ENCODE measurements at places on chromosomes 16 and 17.

DNA sequence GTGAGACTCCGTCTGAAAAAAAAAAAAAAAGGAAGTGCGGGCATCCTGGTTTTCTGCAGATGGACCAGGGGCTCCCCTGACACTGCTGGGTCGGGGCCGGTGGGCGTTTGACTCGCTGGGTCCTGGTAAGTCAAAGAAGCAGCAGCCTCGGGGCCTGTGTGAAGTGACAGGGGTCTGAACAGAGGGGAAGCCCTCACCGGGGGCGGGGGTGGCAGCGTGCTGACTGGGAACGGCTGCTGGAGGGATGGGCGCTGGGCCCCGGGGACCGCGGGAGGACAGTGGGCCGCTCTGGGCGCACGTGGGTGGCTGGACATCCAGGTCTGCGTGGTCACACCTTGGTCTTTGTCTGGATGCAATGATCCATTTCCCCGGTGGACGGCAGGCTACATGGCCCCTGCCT lies 8.2 kb downstream of the GALNS start:
- DNase-seq, result no peak

DNA sequence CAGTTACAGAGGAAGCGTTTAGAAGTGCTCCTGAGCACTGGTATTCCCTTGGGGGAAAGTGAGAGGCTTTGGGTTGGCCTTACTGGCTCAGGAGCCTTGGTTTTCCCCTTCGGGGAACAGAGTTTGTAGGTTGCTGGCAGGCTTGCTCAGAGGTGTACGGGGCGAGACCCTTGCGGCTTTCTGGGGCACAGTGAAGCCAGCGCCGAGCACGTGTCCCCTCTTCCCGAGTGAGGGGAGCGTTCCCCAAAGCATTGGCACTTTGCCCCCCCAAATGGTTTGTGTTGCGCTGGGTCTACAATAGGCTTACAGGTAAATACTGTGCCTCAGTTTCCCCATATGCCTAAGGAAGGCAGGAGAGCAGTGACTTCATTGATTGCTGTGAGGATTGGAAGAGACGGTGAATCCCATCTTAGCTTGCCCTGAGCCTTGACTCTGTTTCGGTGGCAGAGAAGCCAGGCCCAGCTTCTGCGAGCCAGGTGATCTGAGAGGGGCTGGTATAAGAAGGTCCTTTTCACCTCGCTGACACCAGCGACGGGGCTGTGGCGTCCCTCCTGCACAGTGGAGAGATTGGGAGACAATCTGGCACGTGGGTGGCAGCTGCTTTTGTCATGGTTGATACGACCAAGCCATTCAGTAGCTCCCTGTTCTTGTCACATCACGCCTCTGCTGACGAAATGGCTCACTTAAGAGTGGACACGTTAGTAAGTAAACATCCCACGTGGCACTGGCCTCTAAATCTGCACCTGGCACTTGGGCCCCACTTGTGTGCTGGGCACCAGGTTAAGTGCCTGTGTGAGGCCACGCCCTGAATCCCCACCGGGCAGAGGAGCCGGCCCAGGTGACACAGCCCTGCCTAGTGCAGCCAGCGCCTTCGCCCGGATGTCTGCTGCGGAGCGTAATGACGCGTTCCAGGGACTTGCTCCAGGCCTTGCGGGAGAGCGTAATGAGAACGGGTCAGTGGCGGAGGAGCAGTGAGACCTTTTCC lies 55.0 kb downstream of the MEAK7 start:
- DNase-seq, result no peak

- DNase-seq, result peak; percentile 25
Measured at GRCh38 chr16:8644211-8645140, 23.0 kb downstream of the METTL22 start.

- no peak for DNase-seq
Measured at GRCh38 chr16:22323173-22323958, 26.2 kb downstream of the POLR3E start.

DNA sequence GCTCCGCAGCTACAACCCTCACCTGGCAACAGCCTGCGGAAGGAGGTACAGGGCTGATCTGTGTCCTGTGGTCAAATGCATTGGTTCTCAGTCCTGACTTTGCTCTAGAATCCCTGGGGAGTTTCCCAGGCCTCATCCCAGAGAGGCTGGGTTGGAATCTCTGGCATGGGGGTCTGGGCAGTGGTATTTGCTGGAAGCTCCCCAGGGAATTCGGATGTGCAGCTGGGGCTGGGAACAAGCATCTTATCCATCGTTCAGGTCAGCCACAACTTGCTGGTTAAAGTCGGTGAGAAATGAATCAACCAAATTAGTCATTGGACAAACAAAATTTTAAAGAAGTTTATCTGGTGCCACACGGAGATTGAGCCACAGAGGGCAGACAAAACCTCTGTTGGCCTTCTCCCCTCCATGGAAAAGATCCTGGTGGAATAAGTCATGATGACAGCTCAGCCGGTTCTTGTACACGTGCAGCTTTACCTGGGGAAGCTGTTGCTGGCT lies 231.2 kb downstream of the FOXL1 start:
- no peak for DNase-seq

DNA sequence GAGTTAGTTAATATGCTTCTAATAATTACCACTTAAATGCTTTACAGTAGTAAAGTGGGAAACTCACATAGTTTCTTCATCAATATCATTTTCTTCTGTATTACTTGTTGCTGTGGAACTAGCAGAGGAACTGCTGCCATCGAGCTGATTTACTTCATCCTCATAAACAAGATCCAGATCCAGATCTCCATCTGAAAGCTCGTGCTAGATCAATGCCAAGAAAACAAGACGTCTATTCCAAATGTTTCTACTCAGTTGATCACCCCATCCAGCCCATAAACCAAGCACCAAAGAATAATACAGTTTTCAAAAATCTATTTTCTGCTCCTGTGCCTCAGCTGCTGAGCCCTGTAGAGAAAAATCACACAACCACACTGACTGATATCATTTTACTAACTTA lies 59.1 kb downstream of the TRIM37 start:
- DNase-seq, result no peak

- DNase-seq, result peak; percentile 11
Measured at GRCh38 chr17:45096141-45096540, 35.0 kb downstream of the NMT1 start.

GRCh38 chr17:8948462-8948861 lies 17.0 kb downstream of the PIK3R5 start:
- no peak for DNase-seq

DNA sequence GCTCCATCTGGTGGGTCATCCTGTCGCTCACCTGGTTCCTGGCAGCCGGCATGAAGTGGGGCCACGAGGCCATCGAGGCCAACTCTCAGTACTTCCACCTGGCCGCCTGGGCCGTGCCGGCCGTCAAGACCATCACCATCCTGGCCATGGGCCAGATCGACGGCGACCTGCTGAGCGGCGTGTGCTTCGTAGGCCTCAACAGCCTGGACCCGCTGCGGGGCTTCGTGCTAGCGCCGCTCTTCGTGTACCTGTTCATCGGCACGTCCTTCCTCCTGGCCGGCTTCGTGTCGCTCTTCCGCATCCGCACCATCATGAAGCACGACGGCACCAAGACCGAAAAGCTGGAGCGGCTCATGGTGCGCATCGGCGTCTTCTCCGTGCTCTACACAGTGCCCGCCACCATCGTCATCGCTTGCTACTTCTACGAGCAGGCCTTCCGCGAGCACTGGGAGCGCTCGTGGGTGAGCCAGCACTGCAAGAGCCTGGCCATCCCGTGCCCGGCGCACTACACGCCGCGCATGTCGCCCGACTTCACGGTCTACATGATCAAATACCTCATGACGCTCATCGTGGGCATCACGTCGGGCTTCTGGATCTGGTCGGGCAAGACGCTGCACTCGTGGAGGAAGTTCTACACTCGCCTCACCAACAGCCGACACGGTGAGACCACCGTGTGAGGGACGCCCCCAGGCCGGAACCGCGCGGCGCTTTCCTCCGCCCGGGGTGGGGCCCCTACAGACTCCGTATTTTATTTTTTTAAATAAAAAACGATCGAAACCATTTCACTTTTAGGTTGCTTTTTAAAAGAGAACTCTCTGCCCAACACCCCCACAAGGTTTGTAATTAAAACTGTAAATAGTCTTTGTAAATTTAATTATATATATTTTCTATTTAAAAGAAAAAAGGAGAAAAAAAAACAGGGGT lies 1.7 kb downstream of the FZD2 start:
- DNase-seq, result no peak

DNA sequence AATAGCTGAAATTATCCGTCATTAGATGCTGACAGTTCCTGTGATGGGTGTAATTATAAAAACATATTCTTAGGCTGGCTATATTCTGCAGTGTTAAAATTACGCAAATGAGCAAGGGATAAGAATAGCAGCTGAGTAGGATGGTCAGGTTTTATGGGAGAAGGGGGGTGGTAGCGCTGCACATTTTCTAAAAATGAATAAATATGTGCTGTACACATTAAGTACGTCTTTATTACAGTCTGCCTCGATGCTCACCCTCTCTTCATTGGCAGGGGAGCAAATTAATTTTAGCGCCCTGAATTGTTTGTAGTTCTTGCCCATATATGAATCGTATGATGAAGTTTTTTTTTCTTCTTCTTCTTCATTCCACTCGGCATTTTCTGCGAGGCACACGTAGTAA lies 244.2 kb downstream of the SNX29 start:
- no peak for DNase-seq

DNA sequence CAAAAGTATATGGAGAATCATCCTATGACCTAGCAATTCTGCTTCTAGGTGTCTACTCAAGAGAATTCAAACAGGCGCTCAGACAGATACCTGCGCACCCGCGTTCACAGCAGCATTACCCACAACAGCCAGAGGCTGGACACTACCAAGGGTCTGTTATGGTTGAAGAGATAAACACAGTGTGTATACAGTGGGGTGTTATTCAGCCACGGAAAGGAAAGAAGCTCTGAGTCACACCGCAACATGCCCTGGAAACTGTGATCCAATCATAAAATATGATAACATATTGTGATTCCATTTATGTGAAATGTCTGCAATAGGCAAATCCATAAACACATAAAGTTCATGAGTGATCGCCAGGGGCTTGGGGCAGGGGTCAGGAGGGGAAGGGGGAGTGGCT lies 18.0 kb upstream of the JPH3 start:
- DNase-seq, result no peak

DNA sequence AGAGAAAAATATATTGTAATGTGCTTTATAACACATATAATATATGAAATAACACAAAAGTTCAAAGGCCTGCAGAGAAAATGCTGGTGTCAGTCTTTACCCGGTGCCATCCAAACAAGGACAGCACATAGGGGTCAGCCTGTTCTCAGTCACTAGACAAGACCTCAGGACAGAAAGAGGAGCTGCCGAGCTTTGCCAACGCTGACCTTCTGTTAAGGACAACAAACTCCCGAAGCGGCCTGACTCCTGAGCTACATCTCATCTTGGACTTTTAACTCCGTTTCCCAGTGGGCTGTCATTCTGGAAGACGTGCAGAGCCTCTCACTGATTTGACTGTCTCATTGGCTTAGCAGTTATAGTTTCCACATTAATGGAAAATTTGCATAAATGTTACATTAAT lies 6.9 kb downstream of the ELAC2 start:
- no peak for DNase-seq

DNA sequence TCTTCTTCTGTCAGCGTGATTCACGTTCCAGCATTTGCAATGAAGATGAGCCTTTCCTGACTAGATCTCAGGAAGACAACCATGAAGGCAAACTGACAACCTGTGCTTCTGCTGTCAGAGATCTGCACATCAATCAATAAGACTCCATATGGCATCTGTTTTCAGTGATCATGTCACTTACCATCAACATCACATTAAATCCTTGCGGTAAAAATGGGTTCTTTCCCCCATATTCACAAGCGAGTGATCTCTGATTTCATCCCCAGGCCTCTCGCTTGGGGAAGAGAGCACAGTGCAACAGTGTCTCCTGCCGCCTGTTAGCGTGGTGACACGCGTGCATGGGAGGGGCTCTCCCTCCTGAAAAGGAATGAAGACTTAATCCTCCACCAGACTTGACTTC lies 11.1 kb downstream of the NACA2 start:
- no peak for DNase-seq

DNA sequence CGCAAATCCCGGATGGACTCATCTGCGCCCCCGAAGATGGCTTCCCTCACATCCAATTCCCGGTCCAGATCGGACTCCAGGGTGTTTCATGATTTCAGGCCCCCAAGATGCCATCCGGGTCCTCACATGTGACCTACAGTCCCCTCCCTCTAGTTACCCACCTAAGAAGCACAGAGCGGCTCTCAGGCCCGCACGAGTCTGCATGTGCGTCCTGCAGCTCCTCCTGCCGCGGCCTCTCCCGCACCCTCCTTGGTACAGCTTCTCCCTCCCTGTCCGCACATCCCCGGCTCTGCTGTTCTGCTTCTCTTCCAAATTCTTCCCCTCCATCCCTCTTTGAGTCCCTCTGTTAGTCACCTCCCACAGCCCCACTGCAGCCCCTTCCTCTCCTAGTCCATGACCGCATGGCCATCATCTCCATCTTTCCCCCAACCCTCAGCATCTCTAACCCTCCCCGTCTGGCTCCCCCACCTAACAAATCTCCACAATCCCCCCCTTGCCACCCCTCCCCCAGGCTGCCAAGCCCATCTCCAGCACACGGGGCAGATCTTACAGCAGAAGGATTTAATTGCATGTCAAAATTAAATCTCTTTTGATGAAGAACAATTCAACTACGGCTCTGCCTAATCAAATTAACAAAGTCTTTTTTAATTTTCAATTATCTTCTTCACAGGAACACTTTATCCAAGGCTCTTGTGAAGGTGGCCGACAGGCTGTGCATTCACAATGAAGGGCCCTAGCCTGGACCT lies 231.0 kb downstream of the RBFOX3 start:
- no peak for DNase-seq

- peak; percentile 47 for DNase-seq
Measured at GRCh38 chr16:49857423-49858181, 1.7 kb upstream of the ZNF423 start.

DNA sequence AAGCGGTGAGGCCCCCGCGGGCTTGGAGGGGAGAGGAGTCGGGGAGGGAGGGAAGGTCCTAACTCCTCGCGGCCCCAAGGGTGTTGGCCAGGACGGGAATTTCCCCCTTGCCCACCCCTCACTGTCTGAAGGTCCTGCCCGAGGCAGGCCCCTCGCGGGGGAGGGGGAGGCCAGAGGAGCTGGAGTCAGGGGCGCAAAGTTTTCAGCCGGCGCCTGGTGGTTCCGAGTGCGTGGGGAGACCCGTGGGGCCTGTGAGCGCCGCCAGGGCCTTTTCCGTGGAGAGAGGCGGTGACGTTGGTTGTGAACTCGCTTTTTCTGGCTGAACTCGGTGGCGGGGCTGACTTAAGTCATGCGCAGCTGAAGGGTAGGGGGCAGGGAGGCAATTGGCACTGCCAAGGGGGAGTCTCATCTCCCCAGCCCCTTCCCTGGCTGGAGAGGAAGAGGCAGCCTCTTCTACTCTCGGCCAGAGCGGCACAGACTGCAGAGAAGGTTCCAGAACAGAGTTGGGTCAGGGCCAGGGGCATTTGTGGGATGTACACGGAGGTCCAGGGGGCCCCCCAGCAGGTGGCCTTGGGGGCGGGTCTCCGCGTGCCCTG lies 1.5 kb downstream of the CACNA1H start:
- no peak for DNase-seq

GRCh38 chr16:22670551-22671041 lies 143.4 kb upstream of the HS3ST2 start:
- no peak for DNase-seq

GRCh38 chr17:27455236-27455913 lies 873 bp upstream of the KSR1 start:
- no peak for DNase-seq

- DNase-seq, result no peak
Measured at GRCh38 chr17:44351961-44352827, 7.1 kb downstream of the GRN start.

- no peak for DNase-seq
Measured at GRCh38 chr17:16456742-16457316, 35.2 kb downstream of the LRRC75A start.

GRCh38 chr16:8989099-8989878 lies 25.6 kb upstream of the USP7 start:
- no peak for DNase-seq

- DNase-seq, result no peak
Measured at GRCh38 chr17:32794533-32795246, 82.2 kb downstream of the MYO1D start.
